ENCODE measurements at places on chromosomes 5 and 9.

- DNase-seq, result no peak
Observed at GRCh38 chr5:121974261-121974660, 12.5 kb downstream of the SRFBP1 start.

DNA sequence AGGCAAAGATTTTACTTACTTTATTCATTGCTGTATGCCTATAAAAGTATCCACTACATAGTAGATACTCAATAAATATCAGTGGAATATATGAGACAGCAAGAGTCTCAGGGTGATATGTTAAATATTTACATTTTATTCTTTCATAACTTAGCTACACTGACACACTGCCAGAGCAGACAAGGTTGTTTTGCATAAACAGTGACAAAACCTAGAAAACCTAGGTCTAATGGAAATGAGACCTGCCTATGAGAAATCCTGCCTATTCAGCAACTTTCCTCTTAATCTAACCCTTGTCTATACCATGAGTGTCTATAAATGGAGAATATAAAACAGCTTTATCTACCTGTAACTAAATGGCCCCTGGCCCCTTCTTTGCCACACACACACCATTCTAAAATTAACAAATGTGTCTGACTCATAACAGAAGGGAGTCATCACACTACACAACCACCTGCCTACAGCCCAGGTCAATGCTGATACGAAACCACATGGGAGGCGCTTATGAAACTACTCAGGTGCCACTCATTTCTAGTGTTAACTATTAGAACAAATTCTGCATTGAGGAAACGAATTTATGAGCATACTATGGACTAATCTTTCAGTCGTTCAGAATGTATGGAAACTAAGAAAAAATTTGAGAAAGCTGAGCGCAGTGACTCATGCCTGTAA is 60.3 kb downstream of the UBAP2 start:
- DNase-seq, result no peak

DNA sequence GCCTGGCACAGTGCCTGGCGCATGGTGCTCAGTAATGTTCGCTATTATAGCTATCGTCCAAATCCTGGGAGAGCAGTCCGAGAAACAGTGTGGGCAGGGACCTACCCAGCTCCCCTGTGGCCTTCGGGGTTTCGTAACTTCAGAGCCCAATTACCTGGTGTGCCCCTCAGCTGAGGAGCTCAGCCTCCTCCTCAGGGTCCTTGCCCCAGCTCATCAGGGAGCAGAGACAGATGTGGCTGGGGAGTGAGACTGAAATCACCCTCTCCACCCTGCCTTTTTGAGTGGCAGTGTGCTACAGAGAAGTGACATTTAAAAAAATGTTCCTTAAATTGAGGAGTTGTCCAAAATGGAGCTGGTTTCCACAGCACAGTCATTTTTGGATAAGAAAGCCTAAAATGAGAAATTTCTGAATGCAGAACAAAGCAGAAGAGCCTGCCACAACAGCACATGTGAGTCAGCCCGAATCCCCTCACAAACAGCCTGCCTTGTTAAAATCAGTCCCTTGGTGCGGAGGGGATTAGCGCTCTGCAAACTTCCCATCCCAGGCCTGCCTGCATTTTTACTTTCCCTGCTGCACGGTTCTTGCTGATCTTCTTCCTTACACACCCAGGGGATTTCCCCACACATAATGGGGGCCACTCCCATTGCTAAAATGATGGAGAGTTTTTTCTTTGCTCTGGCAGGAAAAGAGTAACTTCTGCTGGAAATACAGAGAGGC is 78.1 kb upstream of the PITX1 start:
- DNase-seq, result no peak

- no peak for DNase-seq
Observed at GRCh38 chr5:106202035-106202434, 1468.7 kb downstream of the EFNA5 start.

DNA sequence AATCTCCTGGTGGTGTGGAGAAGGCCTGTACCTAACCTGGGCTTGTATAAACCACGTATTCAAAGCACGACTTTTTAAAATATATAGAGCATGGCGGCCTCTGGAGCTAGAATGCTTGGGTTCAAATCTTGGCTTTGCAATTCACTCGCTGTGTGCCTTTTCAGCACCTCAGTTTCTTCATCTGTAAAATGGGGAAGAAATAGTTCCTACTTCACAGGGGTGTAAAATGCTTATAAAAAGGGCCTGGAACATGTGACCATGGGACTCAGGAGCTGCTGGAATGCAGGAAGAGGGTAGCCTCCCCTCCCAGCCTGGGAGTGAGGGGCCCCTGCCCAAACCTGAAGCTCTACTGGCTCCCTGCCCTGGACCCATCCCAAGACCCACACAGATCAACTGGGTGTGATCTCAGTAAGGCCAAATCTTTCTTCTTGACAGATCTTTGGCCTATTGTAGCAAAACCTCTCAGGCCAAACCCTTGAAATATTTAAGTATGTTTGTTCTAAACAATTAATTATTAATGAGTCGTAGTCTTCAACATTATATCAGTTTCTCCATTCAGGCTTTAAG is 269.0 kb downstream of the ZSWIM6 start:
- no peak for DNase-seq

DNA sequence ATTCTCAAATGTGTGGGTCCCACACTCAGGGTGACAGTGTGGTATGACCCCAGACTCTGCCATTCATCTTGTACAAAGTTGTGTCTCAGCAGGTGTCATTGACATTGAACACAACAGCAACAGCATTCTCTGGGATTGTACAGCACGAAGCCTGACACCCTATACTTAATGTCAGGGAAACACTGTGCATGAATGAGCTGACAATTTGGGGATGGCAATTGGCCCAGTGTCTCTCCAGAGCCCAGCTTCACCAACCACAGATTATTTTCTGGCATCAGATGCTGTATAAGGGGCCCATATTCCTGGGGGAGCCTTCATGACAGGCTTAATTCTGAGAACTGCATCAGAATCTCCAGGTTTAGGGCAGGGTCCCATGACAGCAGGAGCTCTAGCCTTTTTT is 143.2 kb downstream of the GCNT1 start:
- no peak for DNase-seq

DNA sequence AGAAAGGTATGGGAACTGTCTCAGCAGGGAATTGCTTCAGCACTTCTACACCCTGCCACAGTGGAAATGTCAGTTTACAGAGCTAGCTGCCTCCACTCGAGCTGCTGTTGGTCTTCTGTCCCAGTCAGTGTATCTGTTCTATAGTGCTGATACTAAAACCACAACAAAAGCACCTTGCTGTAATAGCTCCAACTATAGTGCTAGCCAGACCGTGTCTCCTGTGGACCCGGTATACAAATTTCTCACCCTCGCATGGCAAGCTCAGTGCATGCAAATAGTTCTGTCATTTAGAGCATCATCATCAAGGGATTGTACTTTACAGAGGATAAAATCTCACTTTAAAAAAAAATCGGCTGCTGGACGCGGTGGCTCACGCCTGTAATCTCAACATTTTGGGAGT is 51.5 kb upstream of the IQGAP2 start:
- no peak for DNase-seq

- DNase-seq, result no peak
Observed at GRCh38 chr5:171419688-171420430, 412 bp downstream of the FGF18 start.

DNA sequence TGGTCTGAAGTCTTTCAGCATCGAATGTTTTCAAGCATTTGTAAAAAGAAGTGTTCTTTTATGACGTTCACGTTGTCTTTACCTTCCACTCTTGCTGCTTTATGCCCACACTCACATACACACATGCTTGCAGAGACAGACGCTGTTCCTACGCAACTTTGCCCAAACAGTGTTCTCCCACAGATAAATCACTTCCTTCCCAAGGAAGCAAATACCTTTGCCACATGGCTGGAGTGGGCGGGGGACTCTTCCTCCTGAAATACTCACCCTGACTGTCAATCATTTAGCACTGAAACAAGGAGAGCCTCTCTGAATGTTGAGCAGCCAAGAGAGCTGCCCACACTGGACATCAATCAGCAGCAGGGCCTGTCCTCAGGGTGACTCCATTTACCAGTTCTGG is 22.4 kb upstream of the ASTN2 start:
- no peak for DNase-seq

GRCh38 chr9:38414040-38414723 is 10.1 kb downstream of the IGFBPL1 start:
- DNase-seq, result no peak

GRCh38 chr9:35501946-35502345 is 12.0 kb downstream of the RUSC2 start:
- DNase-seq, result no peak

DNA sequence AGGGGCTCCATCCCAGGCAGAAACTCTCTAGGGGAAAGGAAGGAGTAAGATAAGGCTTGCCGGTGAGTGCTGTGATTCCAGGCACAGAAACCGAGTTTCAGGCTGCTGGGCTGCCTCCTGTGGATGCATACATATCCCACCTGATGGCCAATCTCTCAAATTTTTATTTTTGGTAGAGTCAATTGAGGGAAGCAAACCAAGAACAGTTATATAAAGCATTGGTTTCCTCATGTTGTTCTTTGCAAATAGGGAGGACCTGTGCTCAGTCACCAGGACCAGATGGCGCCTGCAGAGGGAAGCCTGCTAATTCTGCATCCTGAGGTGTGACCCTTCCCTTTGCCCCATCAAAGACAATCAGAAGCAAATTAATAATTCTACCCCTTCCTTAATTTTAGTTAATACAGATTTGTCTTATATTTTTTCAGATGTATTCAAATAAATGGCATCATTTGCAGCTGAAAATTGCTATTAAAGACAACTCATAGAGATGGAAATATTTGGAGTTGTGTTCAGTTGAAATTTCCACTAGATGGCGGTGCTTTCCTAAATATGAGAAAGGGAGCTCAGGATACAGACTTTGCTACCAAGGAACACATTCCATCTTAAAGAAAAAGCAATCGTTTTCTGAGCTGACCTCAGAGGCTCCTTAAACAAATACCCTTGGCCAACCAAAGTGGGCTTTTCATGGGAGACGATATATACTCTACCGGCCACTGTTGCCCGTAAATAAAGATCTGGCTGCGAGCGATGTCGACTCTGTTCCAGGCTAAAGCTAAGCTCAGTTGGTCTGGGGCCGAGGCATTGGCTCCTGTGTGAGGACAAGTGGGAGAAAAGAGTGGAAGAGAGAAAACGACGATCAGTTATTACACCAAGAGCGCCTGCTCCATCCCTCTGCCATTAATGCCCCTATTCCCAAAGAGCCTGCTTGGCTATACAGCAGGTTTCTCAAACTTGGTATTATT is 225.7 kb upstream of the KLF9 start:
- no peak for DNase-seq

DNA sequence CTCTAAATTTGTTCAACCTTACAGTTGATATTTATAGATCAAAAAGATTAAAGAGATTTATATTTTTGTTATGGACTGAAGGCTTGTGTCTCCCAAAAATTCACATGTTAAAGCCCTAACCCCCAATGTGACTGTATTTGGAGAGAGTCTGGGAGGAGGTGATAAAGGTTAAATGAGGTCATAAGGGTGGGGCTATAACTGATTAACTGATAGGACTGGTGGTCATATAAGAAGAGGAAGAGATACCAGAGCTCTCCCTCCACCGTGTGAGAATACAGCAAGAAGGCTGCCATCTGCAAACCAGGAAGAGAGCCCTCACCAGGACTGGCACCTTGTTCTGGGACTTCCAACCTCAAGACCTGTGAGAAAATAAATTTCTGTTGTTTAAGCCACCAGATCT is 264.3 kb downstream of the ENC1 start:
- DNase-seq, result no peak

DNA sequence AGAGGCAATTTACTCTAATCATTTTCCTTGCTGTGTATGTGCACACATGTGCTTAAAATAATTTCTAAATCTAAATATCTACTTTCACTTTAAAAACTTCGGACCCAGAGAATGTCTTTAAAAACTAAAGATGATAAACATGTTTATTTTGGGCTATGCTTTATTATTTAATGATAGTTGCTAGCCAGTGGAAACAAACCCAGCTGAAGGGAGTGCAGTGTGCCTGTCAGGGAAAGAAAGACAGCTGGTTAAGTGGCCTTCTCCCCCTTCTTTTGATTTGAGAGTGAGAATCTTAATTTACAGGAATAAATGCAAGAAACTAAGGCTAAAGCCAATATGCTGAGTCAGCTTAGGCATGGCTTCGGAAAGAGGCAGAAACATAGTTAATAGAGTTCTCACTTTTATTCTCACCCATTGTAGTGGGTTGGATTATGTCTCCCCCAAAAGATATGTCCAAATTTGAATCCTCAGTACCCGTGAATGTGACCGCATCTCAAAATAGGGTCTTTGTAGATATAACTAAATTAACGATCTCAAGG is 111.4 kb downstream of the DCP2 start:
- DNase-seq, result no peak

DNA sequence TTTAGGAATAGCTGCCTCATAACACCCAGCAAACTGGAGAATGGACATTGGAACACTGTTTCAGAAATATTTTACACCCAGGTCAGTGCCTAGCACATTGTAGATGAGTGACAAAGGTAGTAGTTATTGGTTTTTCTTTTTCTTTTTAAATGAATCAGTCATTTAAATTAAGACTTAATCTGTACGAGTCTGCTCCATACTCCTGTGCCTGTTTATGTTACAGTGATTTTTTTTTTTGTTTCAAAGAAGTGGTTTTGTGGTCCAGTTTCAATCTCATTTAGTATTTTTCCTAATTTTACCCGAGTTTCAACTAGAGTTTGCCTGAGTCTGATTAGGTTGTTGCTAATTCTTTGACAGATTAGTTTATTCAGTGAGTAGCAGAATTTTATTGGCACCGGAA is 16.2 kb downstream of the LMNB1 start:
- no peak for DNase-seq

- DNase-seq, result no peak
Observed at GRCh38 chr9:33748633-33749304, 46.6 kb upstream of the PRSS3 start.

DNA sequence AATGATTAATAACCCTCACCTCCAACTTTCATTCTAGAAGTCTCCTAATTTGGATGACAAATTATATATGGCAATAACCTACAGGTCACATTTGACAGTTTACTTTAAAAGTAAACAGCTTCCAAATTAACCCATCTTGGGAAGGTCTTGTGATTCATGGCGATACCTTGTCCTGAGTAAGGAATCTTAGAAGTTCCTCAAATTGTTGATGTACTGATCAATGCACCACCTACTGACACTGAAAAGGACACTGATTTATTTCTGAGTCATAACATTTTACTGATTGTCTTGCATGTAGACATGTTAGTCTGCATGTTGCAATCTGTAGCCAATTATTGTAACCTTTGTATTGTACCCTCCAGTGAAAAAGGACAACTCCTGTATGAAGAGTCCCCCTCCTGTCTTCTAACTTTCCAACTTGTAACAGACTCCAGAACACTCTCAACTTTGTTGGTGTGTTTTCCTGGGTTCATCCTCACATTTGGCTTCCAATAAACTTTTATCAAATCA is 16.0 kb upstream of the SLC22A5 start:
- no peak for DNase-seq

DNA sequence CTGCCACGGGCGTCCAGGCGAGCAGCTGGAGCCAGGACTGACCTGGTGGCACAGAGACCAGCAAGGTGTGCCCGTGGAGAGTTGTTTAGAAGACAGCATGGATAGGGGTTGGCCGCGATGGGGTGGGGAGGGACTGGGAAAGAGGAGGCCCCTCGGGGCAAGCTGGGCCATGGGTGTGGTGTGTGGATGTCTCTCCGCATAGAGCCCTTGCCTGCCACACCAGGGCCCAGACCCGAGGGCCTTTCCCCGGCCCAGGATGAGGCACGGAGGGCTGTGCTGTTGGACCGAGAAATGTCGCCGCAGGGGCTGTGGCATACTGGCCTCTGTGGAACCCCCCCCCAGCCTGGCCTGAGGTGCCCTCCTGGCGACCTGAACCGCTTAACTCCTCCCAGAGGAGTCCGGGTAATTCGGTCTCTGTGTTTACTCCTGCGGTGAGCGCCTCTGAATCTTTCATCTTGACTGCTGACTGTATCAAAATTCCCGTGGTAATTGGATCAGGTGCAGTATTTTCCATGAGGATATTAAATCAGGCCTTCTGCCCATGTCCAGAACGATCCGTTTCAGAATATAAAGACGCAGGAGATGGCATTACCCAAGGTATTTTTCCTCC is 22.5 kb upstream of the LAMC3 start:
- DNase-seq, result no peak

Data from GOT3 (cell line).